T follicular helper cell (primary cell): ENCODE measurements at places on chromosomes 6 and 20.

DNA sequence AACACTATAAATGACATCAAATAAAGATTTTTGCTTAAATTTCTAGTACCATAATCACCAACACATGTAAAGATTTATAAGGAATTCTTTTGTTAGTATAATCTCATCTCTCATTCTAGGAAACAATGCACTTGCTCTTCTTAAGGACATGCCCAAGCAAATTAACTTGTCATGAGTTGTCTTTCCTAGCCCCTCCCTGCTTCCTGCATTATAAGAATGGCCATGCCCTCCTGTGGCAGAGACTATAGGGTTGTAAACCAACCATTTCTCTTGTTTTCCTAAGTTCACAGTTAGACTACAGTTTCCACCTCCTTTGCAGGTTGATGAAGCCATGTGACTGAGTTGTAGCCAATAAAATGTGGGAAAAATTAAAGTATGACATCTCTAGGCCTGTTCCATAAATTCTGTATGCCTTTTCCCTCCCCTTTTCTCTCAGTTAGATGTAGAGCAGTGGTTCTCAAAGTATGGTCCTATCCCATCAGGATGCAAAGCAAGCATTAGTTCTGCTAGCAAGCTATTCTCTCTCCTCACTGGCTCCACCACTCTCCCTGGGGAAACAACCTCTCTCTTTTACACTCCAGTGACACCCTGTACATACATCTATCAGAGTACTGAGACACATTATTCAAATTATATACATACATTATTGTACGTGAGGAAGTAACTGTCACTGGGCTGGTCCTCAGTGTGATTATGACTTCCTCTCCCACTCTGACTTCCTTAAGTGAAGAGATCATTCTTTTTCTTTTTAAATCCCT is 295.0 kb downstream of the PKHD1 start:
- no peak for DNase-seq

DNA sequence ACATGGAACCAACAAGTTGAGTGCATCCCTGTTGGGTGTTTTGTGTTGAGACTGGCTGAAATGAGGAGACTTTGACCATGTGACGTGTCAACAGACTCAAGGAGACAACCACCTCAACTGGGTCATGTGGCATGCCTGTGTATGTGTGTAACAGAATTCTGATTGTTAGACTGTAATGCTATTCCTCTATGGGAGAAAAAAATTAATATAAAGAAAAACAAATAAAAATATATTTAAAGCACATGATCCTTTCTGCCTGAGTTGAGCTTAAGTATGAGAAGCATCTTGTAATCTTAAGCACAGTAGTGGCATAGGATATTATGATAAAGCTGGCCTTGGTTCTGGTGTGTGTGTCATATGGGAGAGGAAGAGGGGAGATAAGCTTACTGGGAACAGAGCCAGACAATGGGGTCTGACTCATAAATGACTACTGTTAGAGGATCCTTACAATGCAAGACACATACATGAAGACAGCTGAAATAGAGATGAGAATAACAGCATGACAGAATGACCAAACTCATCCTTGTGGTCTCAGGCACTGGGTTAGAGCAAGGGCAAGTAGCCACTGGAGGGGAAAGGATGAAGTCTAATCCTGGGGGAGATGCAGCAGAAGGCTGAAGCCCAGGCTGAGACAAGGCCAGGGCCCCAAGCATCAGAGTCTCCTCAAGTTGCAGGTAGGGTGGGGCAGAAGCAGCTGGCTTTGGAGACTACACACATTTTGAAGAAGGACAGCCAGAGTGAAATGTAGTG is 9.2 kb downstream of the TP53INP2 start:
- DNase-seq: no peak

DNA sequence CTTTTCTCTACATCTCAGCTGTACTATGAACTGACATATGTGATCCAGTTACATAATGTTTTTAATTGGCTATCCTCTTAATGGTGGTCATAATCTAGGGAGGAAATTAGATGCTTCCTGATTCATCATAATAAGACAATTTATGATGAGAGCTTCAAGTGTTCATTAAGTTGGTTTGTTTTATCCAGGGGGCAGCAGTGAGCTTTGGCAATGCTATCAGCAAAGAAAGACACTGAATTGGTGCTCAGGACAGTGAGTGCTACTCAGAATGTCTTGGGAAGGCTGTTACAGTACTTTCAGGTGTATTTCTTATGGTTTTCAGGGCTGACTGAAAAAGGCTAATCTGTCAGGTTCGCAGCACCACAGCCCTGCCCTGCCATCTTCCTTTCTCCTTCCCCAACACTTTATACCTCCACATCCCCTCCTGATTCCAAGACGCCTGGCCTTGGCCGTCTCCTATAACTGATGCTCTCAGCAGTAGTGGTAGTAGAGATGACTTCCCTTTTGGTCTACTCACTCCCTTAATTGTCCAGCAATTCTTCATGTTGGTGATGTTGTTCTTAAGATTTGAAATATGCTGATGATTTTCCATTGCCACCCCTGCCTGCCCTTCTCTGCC is 67.0 kb upstream of the TNFAIP3 start:
- peak; percentile 59 for DNase-seq

DNA sequence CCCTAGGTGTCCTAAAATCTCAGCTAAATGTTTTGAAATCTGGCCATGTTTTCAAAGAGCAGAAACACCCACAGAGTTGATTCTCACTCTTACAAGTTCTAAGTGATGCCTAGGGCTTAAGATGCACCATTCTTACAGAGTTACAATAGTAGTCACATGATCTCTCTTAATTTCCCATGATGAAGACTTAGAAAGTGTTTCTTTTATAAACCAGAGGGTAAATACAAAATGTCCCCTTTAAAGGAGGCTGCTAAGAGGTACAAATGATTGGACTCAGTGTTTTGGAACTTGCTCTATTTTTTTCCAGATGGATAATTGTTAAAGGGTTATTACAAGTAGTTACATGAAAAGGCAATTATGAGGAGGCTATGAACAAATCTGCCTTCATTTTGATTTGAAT is 244.6 kb downstream of the GRM1 start:
- DNase-seq: no peak

DNA sequence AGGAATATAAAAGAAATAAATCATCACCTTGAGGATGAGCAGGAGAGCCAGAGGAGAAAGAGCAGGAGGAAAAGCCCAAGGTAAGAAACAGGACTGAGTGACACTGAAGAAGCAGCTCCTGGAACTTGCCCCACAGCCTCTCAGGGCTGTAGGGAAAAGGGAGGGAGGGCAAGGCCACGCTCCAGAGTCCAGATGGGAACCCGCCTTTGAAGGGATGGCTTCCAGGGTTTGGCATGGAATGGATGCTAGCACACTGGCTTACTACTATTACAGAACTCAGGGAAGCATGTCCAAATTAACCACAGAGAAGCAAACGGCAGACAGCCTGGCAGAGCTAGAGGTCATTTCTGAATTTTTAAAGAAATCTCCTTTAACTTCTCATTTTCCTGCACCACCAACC is 26.8 kb downstream of the RALGAPA2 start:
- no peak for DNase-seq

GRCh38 chr20:17542993-17543412 is 11.8 kb upstream of the BFSP1 start:
- DNase-seq: no peak

DNA sequence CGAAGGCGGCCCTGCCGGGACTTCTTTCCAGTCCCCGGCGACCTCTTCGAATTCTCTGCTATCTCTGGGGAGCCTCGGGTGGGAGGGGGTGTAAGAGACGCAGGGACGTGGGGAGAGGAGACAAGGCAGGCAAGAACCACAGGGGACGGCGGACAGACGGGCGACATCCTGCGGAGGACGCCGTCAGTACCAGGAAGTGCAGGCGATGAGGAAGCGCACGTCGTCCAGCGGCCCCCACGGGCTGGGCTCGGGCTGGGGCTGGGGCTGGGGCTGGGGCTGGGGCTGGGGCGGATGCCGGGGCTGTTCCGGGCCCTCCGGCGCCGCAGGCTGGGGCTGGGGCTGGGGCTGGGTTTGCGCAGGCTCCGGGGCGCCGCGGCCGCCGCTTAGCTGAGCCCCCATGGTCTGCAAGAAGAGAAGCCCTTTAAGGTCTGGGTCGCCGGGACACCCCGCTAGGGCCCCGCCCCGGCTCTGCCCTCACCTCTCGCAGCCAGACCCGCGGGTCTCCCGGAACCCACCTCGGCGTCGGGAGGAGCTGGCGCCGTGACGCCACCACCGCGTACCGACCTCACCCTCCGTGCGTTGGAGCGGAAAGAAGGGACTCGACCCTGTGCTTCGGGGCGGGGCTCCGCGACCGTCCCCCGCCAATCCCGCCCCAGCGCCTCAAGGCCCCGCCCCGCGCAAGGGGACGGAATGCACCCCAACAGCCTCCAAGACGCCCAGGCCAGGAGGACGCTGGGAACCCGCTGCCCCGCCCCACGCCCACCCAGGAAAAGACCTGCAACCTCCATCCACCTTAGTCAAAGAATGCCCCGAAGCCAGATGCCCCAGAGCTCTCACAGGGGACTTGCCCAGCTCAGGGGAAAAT is at the start of gene MMP24OS:
Gene MMP24OS, minus strand, starts transcription at position 592 of the 865 bp plus-strand sequence. Its CDS starts 193 bp downstream, at position 399.
- peak; percentile 83 for DNase-seq

DNA sequence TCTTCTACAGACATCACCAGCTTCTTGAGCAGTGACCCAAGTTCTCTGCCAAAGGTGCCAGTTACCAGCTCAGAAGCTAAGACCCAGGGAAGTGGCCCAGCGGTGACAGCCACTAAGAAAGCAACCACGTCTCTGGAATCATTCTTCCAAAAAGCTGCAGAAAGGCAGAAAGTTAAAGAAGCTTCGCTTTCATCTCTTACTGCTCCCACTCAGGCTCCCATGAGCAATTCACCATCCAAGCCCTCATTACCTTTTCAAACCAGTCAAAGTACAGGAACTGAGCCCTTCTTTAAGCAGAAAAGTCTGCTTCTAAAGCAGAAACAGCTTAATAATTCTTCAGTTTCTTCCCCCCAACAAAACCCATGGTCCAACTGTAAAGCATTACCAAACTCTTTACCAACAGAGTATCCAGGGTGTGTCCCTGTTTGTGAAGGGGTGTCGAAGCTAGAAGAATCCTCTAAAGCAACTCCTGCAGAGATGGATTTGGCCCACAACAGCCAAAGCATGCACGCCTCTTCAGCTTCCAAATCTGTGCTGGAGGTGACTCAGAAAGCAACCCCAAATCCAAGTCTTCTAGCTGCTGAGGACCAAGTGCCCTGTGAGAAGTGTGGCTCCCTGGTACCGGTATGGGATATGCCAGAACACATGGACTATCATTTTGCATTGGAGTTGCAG is 15.2 kb downstream of the GTPBP2 start:
- no peak for DNase-seq

DNA sequence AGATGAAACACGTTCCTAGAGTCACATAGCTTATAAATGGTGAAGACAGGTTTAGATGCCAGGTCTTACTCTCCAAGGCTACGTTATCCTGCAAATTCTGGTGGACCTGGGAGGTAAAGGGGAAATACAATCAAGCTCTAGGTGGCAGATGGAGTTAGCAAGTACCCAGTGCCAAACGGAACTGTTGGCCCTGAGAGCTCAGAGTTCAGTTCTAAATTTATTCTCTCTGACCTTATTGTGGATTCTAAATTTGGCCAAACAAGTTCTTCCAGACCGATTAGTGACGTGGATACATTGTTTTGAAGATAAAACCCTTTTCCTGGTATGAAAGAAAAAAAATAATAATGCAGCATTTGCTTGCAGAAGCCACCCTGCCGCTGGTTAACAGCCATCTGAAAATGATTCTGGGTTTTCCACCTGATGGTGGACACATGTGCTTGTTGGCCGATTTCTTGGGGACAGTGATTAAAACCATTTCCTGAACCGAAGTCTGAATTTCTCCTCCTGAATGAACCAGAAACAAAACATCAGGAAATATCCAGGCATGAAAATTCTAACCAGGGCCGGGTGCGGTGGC is 32.5 kb downstream of the RIPOR3 start:
- DNase-seq: no peak

- DNase-seq: no peak
These were observed 16.9 kb downstream of the SEC23B start for GRCh38 chr20:18524646-18525045.

DNA sequence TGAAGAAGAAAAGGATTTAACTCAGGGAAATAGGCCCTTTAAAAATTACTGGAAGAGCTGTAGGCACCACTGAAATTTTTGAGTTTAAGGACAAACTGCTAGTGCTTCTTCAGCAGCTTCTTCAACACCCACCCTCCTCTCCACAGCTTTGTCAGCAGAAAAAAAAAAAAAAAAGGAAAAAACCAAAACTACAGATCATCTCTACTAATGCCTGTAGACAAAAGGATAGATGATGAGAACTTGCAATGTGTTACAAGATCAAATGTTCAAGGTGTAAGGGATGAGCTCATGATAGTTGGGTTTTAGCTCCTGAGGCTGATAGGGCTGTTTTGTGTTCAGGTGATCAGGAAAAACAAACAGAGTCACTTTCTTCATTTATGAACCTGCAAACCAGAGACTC is 55.2 kb upstream of the PREP start:
- no peak for DNase-seq

DNA sequence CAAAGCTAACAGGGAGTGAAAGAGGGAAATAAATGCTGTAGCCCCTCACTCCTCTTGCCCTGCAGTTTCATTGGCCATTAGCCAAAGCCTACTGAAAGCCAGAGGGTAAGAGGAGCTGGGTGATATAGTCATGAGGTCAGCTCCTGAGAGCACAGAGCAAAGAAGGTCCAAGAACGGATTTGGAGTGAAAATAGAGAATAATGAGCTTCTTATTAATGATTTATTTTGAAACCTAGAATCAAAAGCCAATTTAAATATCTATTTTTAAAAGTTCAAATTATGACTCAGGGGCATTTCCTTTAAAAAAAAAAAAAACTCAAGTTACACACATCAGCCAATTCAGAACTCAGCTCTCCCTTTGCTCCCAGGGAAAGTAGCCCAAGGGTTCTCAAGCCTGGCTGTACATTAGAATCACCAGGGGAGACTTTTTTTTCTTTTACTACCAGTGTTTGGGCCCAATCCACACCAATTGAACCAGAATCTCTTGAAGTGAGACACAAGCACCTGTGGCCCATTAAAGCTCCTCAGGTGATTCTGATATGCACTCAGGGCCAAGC is 79.1 kb downstream of the SNAP25 start:
- no peak for DNase-seq
